ENCODE measurements at places on chromosomes 5 and 9.

DNA sequence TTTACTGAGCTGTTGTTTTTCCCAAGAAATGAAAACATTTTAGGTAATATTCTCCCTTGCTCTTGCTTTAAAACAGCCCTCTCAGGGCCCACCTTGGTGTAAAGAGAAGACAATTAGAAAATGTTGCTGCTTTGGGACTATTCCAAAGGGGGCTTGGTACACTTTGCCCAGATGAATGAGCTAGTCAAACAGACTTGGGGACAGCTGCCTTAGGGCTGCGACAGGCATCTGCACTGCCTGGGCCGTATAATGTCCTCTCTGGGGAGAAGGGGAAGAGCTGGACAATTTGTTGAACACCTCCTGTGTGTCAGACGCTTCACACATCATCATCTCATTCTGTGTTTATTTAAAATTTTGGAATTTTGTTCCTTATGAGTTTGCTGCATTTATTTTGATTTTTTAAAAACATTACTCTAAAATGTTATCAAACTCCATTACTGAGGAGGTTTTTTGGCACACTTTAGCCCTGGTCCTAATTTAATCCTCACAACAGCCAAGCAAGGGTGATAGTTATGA, 28.8 kb downstream of the C5orf58 start:
- no peak for DNase-seq

- no peak for DNase-seq
Observed at GRCh38 chr5:160774666-160775315, 77.2 kb downstream of the ATP10B start.

DNA sequence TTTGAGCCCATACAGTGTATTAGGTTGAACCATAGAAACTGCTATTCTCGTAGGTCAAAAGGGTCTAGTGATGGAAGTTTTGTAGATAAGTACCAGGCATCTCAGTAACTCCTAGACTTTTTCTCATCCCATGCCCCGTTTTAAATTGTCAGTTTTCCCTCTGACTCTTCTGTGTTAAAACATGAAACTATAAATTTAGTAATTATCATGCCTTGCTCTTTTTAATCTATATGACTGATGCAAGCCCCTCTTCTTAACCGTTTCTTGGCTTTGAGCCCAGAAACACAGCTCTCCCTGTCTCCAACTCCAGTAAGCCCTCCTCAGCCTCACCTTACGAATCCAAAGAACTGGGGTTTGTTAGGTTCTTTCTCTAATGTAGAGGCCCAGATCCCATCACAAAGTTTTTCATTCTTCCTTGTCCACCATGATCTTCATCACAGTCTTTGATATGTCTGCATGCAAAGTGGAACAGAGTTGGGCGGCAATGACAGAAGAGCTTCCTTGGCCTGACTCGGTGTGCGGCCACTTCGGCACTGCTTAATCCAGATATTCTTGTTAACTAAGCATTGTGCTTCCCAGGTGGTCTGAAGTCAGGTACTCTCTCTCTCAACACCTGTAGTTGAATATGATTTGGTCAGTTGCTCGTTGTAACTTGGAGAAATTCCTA, 21.1 kb downstream of the RGMB start:
- no peak for DNase-seq

GRCh38 chr9:137479892-137480685, 21.0 kb upstream of the NSMF start:
- DNase-seq: no peak

DNA sequence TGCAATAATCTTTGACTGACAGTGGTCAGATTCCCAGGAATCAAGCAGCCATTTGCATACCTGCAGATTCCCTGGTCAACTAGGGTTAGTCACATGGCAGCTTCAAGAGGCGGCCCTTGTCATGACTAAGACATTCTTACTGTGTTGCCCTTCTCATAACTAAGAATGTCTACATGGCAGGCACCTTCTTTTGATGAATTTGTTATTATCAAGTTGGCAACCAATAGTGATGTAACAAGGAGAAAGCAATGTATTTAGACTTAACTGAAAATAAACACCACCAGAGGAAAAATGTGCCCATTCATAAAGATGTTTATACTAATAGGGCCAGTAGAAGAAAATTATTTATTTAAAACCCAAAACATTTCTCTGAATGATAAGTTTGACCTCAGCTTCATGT, 215.6 kb downstream of the TLE1 start:
- no peak for DNase-seq

- DNase-seq: no peak
Observed at GRCh38 chr5:105167092-105167491, 1604.5 kb upstream of the NUDT12 start.

- no peak for DNase-seq
Observed at GRCh38 chr9:90559075-90560073, 83.2 kb downstream of the DIRAS2 start.

DNA sequence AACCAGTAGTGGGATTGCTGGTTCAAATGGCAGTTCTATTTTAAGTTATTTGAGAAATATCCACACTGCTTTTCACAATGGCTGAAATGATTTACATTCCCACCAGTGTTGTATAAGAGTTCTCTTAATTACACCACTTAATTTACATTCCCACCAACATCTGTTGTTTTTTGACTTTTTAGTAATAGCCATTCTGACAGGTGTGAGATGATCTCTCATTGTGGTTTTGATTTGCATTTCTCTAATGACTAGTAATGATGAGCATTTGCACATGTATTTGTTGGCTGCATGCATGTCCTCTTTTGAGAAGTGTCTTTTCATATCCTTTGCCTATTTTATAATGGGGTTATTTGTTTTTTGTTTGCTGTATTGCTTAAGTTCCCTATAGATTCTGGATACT, 688.3 kb downstream of the PRR16 start:
- DNase-seq: no peak

DNA sequence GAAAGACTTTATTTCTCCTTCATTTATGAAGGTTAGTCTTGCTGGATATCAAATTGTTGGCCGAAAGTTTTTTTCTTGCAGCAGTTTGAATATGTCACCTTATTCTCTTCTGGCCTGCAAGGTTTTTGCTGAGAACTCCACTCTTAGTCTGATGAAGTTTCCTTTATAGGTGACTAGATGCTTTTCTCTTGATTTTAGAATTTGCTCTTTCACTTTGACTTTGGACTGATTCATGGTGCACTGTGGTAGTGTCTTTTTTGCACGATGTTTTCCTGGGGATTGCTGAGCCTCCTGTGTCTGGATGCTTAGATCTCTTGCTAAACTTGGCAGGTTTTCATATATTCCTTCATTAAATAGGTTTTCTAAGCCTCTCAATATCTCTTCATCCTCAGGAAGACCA, 12.4 kb downstream of the AHRR start:
- no peak for DNase-seq

DNA sequence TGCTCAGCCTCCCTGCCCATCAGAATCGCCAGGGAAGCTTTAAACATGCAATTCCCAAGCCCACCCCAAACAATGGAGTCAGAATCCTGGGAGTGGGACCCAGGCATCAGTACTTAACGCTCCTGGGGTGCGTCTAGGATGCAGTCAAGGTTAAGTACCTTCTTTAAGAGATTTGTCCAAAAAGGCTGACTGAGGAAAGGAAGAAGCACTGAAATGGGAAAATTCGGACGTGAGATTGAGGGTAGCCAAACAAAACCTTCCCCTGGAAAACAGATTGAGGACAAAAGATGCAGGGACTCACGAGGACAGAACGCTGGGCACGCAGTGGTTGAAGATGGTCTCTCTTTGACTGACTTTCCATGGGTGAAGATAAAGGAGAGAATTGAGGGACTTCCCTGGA, 143.5 kb downstream of the MTX3 start:
- no peak for DNase-seq

DNA sequence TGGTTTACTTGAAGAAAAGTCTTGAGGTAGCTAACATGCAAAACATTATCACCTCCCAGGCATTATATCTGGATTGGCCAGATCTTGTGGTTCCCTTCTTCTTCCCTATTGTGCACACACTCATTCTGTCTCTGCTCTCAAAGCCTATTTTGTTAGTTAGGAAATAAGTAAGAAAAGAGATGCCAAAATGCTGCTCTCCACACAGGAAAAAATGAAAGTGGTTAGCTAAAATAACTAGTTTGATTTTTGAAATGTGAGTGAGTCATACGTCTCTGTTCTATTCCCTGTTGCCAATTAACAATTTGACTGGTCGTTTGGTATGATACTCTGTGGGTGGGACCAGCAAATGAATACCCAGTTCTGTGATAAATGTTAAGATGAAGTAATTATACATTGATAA, 28.1 kb downstream of the LMNB1 start:
- DNase-seq: no peak

GRCh38 chr9:98558575-98558974, 150.2 kb downstream of the GABBR2 start:
- DNase-seq: no peak

GRCh38 chr9:124260769-124261603, 3.2 kb downstream of the NEK6 start:
- DNase-seq: peak; percentile 66
